ENCODE measurements at places on chromosomes 11 and 22. TPM values are rescaled to one million over a fixed set of nuclear protein-coding genes. Genes with fewer than 3 reads are reported as not detected.

DNA sequence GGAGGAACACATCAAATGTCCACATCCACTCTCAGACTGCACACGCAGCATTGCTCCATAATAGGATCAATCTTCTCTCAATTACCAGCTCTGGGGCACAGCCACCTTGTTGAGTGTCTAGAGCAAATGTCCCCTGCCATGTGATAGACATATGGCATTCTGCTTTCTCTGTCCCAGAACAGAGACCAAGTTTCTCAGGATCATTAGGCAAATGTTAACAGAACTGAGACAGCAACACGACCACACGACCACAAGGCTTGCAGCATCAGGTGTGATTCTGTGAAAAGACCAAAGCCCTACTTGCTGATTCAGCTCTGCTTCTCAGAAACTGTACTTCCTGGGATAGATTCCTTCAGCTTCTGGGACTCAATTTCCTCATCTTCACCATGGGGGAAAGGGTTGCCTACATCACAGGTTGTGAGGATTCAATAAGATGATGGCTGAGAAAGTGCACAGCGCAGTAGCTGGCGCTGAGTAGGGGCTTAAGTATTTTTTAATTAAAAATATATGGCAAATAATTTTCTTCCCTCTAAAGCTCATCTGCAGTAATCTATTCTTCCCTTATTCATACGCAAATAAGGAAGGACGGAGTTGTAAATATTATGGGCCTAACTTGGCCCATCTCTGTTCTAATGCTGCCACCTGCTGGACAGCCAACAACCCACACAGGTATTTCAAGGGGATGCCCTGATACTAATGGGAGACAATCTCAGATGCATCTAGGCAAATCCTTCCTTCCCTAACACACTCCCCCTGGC, 54.3 kb upstream of the USP47 start:
- H3K27me3 ChIP-seq, result peaks cover 4% of the 10 kb centered on the region
- no peak overlapping the region for H3K4me3 ChIP-seq
- no peak for DNase-seq
- H3K36me3 ChIP-seq, result peaks cover 1% of the 10 kb centered on the region
- peaks cover 4% of the 10 kb centered on the region for H3K4me1 ChIP-seq
- H3K27ac ChIP-seq, result no peak overlapping the region

- H3K27ac ChIP-seq, result peak overlapping the region; percentile 75
- no peaks in the 10 kb centered on the region for H3K36me3 ChIP-seq
- DNase-seq, result no peak
- H3K4me3 ChIP-seq, result no peak overlapping the region
Measured at GRCh38 chr11:96311120-96311568, 31.9 kb downstream of the MAML2 start.

- H3K27me3 ChIP-seq, result no peaks in the 10 kb centered on the region
- peaks cover 83% of the 10 kb centered on the region for H3K4me1 ChIP-seq
- no peak overlapping the region for H3K4me3 ChIP-seq
- no peaks in the 10 kb centered on the region for H3K36me3 ChIP-seq
Measured at GRCh38 chr11:76768088-76768908, 14.9 kb upstream of the TSKU start.

DNA sequence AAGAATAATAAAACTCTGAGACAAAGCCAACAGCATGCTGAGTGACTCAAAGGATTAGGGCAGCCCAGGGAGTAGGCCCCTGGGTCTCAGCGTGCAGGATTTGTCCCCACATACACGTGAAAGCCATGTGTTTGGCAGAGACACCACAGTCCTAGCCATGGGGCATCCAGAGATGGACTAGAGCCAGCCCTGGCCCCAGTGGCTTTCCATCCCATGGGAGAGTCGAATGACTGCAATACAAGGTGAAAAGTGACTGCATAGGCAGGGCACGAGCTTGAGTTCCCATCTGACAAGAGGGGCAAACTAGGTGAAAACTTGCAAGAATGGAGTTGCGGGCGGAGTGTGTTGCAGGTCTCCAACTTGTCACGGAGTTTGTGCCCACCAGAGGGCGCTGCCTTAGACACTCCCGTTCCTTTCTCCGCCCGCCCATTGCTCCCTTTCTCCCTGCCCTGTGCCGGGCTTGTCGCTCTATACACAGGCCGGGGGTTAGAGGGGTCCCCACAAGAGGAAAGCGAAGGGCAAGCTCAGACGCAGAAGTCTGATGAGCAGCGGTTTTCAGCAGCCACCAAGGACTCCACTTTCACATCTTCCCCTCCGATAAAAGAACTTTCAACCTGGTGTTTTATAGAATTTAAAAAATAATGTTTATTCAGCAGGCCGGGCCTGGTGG, 24.2 kb downstream of the TSKU start:
- no peaks in the 10 kb centered on the region for H3K36me3 ChIP-seq
- H3K27ac ChIP-seq, result no peak overlapping the region
- H3K27me3 ChIP-seq, result no peaks in the 10 kb centered on the region
- peak overlapping the region; percentile 42 for H3K4me3 ChIP-seq
- no peak for DNase-seq

DNA sequence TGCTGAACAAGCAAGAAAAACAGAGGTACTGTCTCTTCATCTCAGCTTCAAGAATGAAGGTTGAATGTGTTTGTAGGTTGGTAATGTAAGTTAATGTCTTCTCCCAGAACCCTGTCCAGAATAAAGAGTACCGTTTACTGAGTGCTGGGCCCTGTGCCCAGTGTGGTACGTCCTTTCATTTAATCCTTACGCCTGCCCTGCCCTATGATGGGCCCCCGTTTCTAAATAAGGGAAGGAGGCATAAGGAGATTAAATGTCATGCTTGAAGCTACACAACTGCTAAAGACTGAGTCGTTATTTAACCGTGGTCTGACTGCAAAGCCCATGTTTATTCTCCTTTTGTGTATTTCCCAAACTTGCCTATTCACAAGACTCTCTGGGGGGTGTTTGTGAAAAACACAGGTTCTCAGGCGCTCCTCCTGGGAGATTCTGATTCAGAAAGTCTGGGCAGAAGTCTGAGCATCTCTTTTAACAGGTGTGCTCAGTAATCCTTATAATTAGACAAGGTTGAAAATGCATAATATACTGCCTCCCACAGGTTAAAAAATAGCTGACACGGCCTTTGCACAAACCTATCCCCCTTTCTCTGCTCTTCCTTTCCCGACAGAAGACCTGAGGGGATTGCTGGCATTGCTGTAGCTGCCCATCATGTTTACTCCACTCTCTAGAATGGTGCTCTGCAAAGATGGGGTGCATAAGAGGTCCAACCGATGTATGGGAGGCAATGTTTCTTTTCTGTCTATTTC, 56.3 kb upstream of the ZBTB44 start:
- H3K27ac ChIP-seq, result no peak overlapping the region
- H3K4me3 ChIP-seq, result no peak overlapping the region
- no peak for DNase-seq
- peaks cover 53% of the 10 kb centered on the region for H3K27me3 ChIP-seq

DNA sequence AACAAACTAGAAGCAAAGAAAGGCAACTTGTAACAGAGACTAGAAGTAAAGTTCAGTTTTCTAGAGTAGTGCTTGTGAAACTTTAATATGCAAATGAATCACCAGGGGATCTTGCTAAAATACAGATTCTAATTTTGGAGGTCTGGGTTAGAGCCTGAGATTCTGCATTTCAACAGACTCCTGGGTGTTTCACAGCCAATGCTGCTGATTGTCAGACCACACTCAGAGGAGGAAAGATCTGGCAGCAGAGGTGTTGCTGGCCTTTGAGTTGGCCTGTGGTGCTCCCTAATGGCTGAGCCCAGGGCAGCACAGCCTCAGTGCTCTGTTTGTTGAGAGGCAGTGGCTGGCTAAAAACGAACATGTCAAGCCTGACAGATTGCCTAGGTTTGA, 5.4 kb downstream of the CRY2 start:
- no peak overlapping the region for H3K27ac ChIP-seq
- H3K4me3 ChIP-seq, result no peak overlapping the region
- H3K36me3 ChIP-seq, result peaks cover 7% of the 10 kb centered on the region
- no peaks in the 10 kb centered on the region for H3K27me3 ChIP-seq
- no peak for DNase-seq
- peaks cover 30% of the 10 kb centered on the region for H3K4me1 ChIP-seq

DNA sequence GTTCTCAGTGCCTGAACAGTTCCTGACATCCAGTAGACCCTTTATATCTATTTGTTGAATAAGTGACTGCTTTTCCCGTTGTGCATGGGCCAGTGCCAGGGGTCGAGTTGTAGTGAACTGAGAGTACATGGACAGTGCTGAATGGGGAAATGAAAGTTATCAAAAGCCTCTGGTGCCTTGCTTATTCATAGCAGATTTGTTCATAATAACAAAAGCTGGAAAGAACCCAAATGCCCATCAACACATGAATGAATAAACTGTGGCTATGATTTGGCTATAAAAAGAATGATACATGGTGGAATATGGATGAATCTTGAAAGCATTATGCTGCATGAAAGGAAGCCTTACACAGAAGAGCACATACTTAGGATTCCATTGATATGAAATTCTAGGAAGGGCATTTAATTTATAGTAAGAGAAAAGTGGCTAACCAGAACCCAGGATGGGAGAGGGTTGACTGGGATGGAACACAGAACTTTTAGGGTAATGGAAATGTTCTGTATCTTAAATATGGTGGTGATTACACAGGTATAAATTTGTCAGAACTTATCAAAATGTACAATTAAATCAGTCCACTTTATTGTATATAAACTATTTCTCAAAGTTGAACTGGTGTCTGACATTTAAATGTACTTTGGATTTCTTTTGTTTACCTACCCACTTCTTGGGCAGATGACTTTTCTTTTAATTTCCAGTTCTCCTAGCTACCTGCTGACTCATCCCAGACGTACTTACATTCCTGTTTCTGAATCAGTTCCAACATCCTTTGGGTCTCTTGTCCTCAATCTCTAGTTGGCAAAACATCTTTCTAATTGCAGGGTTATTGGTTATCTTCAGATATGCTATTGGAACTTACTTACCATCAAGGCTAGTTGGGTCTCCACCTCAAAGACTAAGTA, 42.8 kb downstream of the PACS1 start:
- H3K27me3 ChIP-seq, result no peaks in the 10 kb centered on the region
- DNase-seq, result no peak
- H3K27ac ChIP-seq, result peak overlapping the region; percentile 78
- no peaks in the 10 kb centered on the region for H3K36me3 ChIP-seq
- peaks cover 49% of the 10 kb centered on the region for H3K4me1 ChIP-seq
- peak overlapping the region; percentile 16 for H3K4me3 ChIP-seq

GRCh38 chr11:114738954-114739353, 60.6 kb downstream of the NXPE2 start:
- H3K4me3 ChIP-seq, result no peak overlapping the region
- peaks cover 20% of the 10 kb centered on the region for H3K27me3 ChIP-seq
- H3K36me3 ChIP-seq, result peaks cover 4% of the 10 kb centered on the region
- H3K4me1 ChIP-seq, result no peaks in the 10 kb centered on the region
- DNase-seq, result no peak
- H3K27ac ChIP-seq, result no peak overlapping the region

GRCh38 chr11:39724404-39724803, 1735.0 kb downstream of the LRRC4C start:
- no peaks in the 10 kb centered on the region for H3K36me3 ChIP-seq
- DNase-seq, result no peak
- no peak overlapping the region for H3K4me3 ChIP-seq
- H3K27me3 ChIP-seq, result no peaks in the 10 kb centered on the region

- peaks cover 33% of the 10 kb centered on the region for H3K36me3 ChIP-seq
- no peak overlapping the region for H3K4me3 ChIP-seq
Measured at GRCh38 chr11:2949920-2950319, 20.7 kb upstream of the PHLDA2 start.

DNA sequence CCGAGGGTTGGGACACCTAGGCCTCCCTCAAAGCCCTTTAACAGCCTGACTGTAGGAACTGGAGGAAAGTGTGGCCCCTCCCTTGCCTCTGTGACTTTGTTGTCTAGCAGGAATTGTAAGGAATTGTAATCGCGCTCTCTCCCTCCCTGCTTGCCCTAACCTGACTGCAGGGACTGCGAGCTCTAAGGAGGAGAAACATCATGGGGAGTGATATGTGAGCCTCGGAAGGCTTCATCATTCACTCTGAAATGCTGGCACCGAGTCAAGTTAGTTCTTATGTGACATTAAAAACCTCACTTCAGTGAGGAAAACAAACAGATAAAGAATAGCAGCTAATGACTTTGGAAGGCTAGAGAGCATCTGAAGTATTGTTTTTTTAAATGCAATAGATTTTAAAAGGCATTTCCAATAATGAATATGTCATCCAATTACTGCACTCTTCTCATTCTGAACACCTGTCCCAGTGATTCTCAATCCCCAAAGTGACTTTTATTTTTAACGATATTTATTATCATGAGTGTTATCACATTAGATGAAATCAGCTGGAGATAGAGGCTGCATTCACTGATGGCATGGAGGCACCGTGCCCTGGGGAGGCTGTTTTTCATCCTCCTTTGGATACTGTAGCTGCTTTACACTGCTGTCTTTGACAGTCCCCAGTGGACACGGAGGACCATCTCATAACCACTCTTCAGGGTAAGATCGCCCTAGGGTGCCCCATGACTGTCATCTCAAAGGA, 58.5 kb upstream of the NTM start:
- H3K4me1 ChIP-seq, result no peaks in the 10 kb centered on the region
- H3K36me3 ChIP-seq, result peaks cover 2% of the 10 kb centered on the region
- H3K27ac ChIP-seq, result no peak overlapping the region
- DNase-seq, result no peak
- peaks cover 27% of the 10 kb centered on the region for H3K27me3 ChIP-seq

The TEX54 gene
- total RNA-seq, result 0.65 TPM

The ANKK1 gene
- total RNA-seq, result not detected

The NLRX1 gene
- total RNA-seq, result 19.2 TPM

The MS4A3 gene
- total RNA-seq, result not detected

The KRTAP5-1 gene
- not detected for total RNA-seq

All from chondrocyte (in vitro differentiated cells).